ENCODE measurements at places on chromosomes 2 and 18.

DNA sequence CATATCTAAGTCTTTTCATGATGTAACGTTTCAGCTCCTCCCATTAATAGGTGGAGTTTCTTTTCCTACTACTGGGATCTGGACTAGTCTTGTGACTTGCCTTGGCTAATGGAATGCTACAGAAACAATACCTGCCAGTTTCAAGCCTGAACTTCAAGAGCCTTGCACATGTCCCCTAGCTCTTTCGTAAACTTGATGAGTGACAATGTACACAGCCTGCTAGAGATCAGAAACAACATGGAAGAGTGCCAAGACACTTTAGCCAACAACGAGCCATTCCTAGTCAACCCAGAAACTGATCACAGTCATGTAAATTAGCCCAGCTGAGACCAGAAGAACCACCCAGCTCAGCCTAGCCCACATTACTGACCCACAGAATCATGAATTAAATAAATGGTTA, 24.8 kb upstream of the STK39 start:
- DNase-seq, result no peak

DNA sequence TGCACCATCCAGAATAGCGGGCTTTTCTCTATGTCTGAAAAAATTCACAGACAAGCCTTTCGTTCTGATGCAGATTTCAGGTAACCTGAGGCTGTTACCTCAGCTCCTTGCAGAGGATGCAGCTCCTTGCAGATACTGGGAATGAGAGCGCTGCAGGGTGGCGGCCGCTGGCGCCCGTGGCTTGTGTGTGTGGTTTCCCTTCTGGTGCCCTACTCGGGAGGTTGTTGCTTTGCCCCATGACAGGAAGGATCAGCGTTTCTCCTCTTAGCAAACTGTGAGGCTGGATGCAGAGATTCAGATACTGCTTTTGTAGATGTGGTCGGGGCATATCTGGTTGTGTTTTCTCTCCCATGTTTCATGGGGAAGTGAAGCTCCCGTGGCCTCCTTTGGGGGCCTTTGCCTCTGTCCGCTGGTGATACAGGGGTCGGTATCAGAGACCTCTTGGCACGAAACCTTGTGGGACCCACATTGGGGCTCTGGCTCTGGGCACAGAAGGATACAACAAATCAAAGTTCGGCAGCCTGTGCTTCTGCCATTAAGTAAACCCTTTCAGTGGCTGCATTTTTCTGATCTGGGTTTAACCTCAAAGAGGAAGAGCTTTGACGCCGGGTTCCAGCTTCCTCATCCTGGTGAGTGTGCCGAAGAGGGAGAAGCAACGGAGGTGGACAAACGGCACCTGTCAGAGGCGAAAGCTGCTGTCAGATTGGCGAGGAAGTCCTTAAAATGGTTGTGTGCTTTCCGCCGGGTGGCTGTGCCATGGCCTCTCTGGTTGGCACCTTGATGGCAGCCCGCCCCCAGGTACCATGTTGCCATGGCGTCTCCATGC, 127.8 kb downstream of the MBP start:
- DNase-seq, result no peak

DNA sequence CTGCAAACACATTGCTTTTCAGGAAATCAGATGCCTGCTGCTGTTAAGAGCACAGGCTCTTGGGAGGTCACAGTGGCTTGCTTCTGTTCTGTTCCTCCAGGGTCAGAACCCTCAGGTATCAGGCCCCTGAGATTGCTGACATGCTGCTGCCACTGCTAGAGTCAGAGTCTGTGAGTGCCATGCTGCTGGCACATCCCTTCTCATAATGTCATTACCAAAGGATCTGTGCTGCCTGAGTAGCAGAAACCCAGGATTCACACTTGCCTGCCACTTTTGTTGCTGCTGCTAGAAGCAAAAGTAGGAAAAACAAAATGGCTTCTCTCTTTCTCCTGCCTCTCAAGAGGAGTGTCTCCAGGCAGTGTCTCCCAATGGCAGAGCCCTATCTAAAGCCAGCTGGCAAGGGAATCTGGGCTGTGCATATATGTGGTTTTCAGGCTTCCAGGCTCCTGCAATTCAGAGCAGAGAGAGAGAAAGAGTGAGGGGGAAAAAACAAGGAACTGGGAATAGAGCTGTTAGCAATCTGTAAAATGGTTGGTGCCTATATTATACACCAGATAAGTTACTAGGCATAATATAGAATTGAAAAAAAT, 180.3 kb downstream of the MYCN start:
- no peak for DNase-seq

DNA sequence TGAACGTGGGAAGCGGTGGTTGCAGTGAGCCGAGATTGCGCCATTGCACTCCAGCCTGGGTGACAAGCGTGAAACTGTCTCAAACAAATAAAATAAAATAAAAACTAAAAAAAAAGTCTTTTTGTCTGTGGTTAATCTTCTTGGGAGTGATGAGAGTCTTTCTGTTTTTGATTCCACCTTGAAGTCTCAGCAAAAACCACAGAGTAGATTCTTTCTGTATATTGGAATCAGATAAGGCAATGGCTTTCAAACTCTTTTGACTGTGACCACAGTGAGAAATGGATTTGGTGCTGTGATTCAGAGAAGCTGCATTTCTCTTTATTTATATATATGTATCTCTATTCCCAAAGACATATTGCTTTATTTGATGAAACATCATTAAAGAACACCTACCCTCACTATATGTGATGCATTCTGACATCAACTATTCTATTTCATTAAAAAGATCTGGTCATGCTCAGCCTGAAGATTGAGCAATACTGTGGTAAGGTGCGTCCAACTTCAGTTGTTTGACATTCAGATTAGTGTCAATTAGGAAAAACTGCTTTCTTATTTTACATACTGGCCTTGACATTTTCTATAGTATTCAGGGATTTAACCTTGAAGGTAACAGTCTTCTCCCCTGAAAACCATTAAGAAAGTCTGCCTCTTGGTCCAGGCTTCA, 15.6 kb downstream of the HRH4 start:
- DNase-seq, result no peak

GRCh38 chr2:60560734-60561644, 7.5 kb upstream of the BCL11A start:
- DNase-seq, result no peak

GRCh38 chr2:69097891-69098655, 85.1 kb downstream of the ANTXR1 start:
- DNase-seq, result no peak

GRCh38 chr2:118813111-118813510, 34.3 kb downstream of the EN1 start:
- no peak for DNase-seq

DNA sequence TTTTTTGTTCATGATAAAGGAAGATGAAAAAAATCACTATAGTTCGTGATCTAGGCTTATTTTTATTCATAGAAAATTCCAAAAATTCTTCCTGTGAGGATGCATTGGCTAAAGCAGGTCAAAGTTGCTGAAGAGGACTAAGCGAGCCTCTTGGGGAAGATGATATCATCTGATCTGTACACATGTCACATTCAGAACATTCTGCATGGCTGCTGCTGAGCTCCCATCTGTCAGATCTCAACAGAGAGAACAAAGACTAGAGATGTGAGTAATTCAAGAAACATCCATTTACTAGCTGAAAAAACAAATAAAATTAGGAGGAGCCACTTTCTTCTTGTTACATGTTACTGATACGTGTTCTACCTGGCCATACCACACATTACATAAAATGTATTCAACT, 518.6 kb upstream of the FSIP2 start:
- DNase-seq, result no peak

DNA sequence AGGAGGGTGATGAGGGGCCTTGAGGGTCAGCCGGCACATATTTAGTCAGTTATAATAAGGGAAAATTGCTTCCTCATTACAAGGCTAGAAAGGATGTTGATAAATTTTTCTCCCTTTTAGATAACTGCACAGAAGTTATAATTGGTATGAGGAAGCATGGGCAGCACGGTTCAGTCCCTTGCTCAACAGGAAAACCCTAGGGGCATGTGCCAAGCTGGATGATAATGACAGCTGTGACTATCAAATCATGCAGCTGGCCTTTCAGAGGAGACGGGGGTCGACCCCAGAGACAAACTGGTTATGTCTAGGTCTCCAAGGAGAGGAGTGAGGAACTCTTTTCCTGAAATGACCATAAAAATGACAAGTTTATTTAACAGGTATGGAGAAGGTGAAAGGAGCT, 448.1 kb upstream of the VRK2 start:
- DNase-seq, result no peak

- DNase-seq, result peak; percentile 50
Observed at GRCh38 chr2:100214265-100214971, 72.0 kb upstream of the AFF3 start.

DNA sequence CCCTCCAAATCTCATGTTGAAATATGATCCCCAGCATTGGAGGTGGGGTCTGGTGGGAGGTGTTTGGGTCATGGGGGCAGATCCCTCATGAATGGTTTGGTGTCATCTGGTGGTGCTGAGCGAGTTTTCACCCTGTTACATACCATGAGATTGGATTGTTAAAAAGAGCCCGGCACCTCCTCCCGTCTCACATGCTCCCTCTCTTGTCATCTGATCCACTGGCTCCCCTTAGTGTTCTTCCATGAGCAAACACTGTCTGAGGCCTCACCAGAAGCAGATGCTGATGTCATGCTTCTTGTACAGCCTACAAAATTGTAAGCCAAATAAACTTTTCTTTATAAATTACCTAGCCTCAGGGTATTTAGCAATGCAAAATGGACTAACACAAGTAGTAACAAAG, 405.0 kb upstream of the SLC39A10 start:
- DNase-seq, result no peak

GRCh38 chr2:40240070-40240469, 211.8 kb downstream of the SLC8A1 start:
- DNase-seq, result peak; percentile 88
